ENCODE measurements at places on chromosomes 4 and X. TPM values are rescaled to one million over a fixed set of nuclear protein-coding genes. Genes with fewer than 3 reads are reported as not detected.

The MAGEA3 gene
- total RNA-seq, result not detected

The TCEAL1 gene
- 43.7 TPM for total RNA-seq

The TCP11X2 gene
- not detected for total RNA-seq

The H2BW1 gene
- total RNA-seq, result not detected

The PABPC1L2B gene
- not detected for total RNA-seq

The CCDC110 gene
- total RNA-seq, result 0.85 TPM

The GABRQ gene
- not detected for total RNA-seq

The DUSP9 gene
- total RNA-seq, result 0.22 TPM

The ITGB1BP2 gene
- 2.7 TPM for total RNA-seq

The RPS6KA6 gene
- 0.88 TPM for total RNA-seq

The PLP1 gene
- total RNA-seq, result 1.0 TPM

The FGFBP2 gene
- 75.7 TPM for total RNA-seq

The BEX2 gene
- 1.5 TPM for total RNA-seq

The KLB gene
- total RNA-seq, result 42.1 TPM

The C4orf36 gene
- not detected for total RNA-seq

The AADAT gene
- total RNA-seq, result 4.8 TPM

The GLRB gene
- 7.7 TPM for total RNA-seq

The ERVMER34-1 gene
- not detected for total RNA-seq

The ENPEP gene
- 16.0 TPM for total RNA-seq

The PPP4R3C gene
- not detected for total RNA-seq

The NLGN4X gene
- 0.22 TPM for total RNA-seq

The RAB41 gene
- total RNA-seq, result not detected

The NAA11 gene
- not detected for total RNA-seq

The CABS1 gene
- total RNA-seq, result not detected

The PDZD11 gene
- total RNA-seq, result 19.4 TPM

The CLNK gene
- total RNA-seq, result not detected

The GC gene
- total RNA-seq, result not detected

The SPANXC gene
- total RNA-seq, result not detected

The FAM184B gene
- not detected for total RNA-seq

The PROM1 gene
- total RNA-seq, result not detected

The PGM2 gene
- 12.8 TPM for total RNA-seq

The STOX2 gene
- total RNA-seq, result 2.1 TPM

The S100P gene
- total RNA-seq, result 3.4 TPM

The ADGRG4 gene
- under 0.01 TPM for total RNA-seq

The SPANXA1 gene
- total RNA-seq, result not detected

The NRK gene
- 0.17 TPM for total RNA-seq

The SERTM2 gene
- total RNA-seq, result not detected

The ADGRG2 gene
- total RNA-seq, result 1.1 TPM

The FGFBP1 gene
- total RNA-seq, result not detected

The HAND2 gene
- total RNA-seq, result 1.5 TPM

The SSX1 gene
- not detected for total RNA-seq

The SPACA5 gene
- total RNA-seq, result not detected

The COX7B2 gene
- total RNA-seq, result not detected

The IGSF1 gene
- total RNA-seq, result not detected

The GPC3 gene
- total RNA-seq, result 61.8 TPM

The NHSL2 gene
- total RNA-seq, result 5.6 TPM

The PLP2 gene
- 34.8 TPM for total RNA-seq

The RHOXF2 gene
- total RNA-seq, result not detected

The SSX4B gene
- not detected for total RNA-seq

The ADGRL3 gene
- 6.3 TPM for total RNA-seq

The MAGEA12 gene
- total RNA-seq, result not detected

The CLDN34 gene
- not detected for total RNA-seq

The MAGEB10 gene
- not detected for total RNA-seq

The LDB2 gene
- total RNA-seq, result 59.7 TPM

The GAK gene
- 37.3 TPM for total RNA-seq

The DNAAF6 gene
- total RNA-seq, result not detected

The SLC10A4 gene
- not detected for total RNA-seq

The REELD1 gene
- 1.5 TPM for total RNA-seq
